ENCODE measurements at places on chromosomes 12 and 14. TPM values are rescaled to one million over a fixed set of nuclear protein-coding genes. Genes with fewer than 3 reads are reported as not detected.

- no peaks in the 10 kb centered on the region for H3K27me3 ChIP-seq
- H3K36me3 ChIP-seq: peaks cover 18% of the 10 kb centered on the region
- no peak overlapping the region for H3K27ac ChIP-seq
- H3K4me1 ChIP-seq: no peaks in the 10 kb centered on the region
Measured at GRCh38 chr12:27754795-27755194, 25.2 kb upstream of the KLHL42 start.

- no peaks in the 10 kb centered on the region for H3K27me3 ChIP-seq
- DNase-seq: no peak
- H3K36me3 ChIP-seq: no peaks in the 10 kb centered on the region
- H3K27ac ChIP-seq: no peak overlapping the region
- H3K4me3 ChIP-seq: no peak overlapping the region
Measured at GRCh38 chr12:79296871-79297270, 393.9 kb downstream of the PAWR start.

- DNase-seq: no peak
- H3K27me3 ChIP-seq: no peaks in the 10 kb centered on the region
- no peak overlapping the region for H3K27ac ChIP-seq
- H3K4me1 ChIP-seq: no peaks in the 10 kb centered on the region
- H3K4me3 ChIP-seq: no peak overlapping the region
- H3K36me3 ChIP-seq: no peaks in the 10 kb centered on the region
Measured at GRCh38 chr12:46771268-46771827, 54.4 kb downstream of the SLC38A4 start.

DNA sequence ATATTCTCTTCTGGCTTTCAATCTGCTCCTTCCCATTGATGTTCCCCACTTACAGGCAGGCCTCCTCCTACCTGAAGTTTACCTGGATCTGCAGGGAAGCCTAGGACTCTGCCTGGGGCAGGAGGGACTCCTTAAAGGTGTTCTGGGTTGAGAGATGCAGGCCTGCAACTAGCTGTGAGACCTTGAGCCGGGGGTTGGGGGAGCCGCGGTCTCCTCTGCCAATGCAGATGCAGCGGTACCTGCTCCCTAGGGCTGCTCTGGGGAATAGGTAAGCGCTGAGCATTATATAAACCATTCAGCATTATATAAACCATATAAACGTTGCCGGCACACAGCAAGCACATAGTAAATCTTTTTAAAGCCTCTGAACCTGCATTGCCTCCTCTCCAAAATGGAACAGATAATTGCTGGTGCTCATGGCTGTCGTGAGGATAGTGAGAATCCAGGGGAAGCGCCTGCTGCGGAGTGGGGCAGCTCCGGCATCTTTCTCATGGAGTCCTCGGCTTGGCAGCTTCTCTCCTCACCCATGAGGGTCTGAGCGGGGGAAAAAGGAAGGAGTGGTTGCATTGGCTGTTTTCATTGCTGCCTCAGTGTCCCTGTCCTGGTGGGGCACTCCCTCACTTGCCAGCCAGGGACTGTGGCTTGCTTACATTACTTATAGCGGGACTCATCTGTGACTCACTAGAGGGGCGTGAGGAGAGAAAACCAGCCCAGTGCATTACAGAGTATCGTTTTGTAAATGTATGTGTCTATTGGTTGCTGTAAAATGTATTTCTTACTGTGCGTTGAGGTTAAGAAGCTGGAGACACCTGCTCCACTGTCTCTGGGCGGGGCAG lies 12.5 kb upstream of the KRT80 start:
- H3K4me1 ChIP-seq: peaks cover 7% of the 10 kb centered on the region
- no peaks in the 10 kb centered on the region for H3K36me3 ChIP-seq
- H3K27ac ChIP-seq: no peak overlapping the region
- no peak overlapping the region for H3K4me3 ChIP-seq

The STAC3 gene
- total RNA-seq: 2.6 TPM

The PSME1 gene
- 479 TPM for total RNA-seq

DNA sequence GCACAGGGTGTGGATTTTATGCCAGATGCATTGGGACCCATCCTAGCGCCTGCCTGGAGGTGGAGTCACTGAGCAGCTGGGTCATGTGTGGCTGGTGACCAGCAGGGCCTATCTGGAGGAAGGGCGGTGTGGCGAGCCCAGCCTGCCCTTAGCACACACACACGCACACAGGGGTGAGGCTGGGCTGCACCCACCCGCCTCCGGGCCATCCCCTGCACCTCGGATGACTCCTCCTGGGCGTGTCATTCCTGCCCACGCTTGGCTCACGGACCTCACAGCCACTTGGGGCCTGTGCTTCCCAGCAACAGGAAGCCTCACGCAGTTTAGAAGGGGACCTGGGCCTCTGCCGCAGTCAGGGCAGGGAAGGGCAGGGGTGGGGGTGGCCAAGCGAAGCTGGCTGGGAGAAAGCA lies 36.2 kb upstream of the FZD10 start:
- H3K4me3 ChIP-seq: no peak overlapping the region
- DNase-seq: no peak
- peaks cover 6% of the 10 kb centered on the region for H3K27me3 ChIP-seq
- H3K27ac ChIP-seq: no peak overlapping the region

DNA sequence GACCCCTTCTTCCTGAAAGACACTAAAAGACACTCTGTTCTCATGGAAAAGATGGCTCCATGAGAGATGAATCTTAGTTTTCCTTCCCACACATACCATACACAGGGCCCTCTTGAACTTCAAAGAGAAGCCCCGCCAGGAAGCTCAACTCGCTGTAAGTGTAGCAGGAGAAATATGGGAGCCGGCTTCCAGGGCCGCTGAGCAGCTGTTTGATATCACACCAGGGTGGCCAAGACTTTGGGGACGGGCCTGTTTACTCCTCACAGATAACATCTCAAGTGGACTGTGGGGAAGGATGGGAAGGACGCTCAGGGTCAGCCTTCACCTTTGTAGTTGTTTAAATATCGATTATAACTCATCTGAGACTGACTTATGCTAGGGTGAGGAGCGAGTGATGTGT lies 235.5 kb upstream of the TBX3 start:
- H3K4me3 ChIP-seq: no peak overlapping the region
- no peak for DNase-seq
- H3K27me3 ChIP-seq: peaks cover 4% of the 10 kb centered on the region
- H3K4me1 ChIP-seq: no peaks in the 10 kb centered on the region

DNA sequence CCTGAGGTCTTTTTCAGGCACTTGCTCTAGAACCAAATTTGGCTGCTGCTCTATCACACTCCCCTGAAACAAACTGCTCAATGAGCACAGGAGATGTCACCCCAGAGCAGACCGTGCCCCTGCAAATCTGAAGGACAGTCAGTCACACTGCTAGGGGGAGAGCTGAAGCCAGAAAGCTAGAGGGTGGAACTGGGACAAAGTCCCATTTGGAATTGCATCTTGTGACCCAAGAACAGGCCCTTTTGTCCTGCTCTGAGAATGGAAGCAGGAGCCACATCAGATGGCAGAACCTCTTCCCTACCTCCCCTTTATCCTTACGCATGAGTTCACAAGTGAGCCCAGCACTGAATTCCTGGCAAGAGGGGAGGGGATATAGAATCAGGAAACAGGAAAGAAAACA lies 64.7 kb downstream of the MAP3K9 start:
- no peaks in the 10 kb centered on the region for H3K4me1 ChIP-seq
- H3K36me3 ChIP-seq: peaks cover 16% of the 10 kb centered on the region
- no peak overlapping the region for H3K4me3 ChIP-seq
- DNase-seq: no peak

GRCh38 chr14:45133683-45134050 lies 614 bp downstream of the FKBP3 start:
- H3K27ac ChIP-seq: peak overlapping the region; percentile 95
- H3K27me3 ChIP-seq: no peaks in the 10 kb centered on the region
- no peak for DNase-seq
- peak overlapping the region; percentile 99 for H3K4me3 ChIP-seq
- H3K36me3 ChIP-seq: peaks cover 3% of the 10 kb centered on the region
- H3K4me1 ChIP-seq: peaks cover 26% of the 10 kb centered on the region

The CMA1 gene
- total RNA-seq: 0.25 TPM

DNA sequence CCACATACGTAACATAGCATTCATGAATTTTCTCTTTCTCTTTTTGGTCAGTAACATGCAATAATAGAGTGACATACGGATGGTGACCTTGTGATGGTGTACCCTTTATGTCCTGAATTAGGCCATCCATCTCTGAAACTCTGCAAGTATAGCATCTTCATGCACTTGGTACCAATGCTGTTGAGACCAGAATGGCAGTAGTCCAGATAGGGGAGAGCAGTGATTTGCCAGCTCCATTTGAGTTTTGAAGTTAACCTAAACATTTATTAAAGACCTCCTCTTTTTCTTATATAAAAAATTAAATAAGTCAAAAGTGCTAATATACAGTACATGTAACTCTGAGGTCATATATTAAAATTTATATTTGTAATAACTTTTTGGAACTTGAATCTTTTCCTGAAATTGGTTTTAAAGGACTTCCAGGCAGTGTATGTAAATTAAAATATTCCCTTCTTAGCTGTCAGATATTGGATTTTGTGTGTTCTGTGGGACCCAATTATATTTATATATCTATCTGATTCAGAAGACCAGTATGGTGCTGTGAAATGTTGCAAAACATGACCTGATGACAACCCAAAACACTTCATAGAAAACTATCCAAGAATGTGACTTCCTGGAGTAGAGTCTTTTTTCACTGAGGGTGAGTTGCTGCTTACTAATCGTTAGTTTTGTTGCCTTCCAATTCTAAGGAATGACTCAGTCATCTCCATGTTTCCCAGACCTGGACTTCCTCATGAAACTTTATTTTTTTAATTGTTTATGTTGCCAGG lies 3.5 kb downstream of the ELK3 start:
- H3K27ac ChIP-seq: peak overlapping the region; percentile 95
- H3K36me3 ChIP-seq: peaks cover 14% of the 10 kb centered on the region
- no peak for DNase-seq
- peaks cover 56% of the 10 kb centered on the region for H3K4me1 ChIP-seq
- peak overlapping the region; percentile 48 for H3K4me3 ChIP-seq

- H3K36me3 ChIP-seq: no peaks in the 10 kb centered on the region
- peaks cover 40% of the 10 kb centered on the region for H3K27me3 ChIP-seq
- peak; percentile 71 for DNase-seq
- peak overlapping the region; percentile 62 for H3K4me3 ChIP-seq
Measured at GRCh38 chr14:103606963-103607668, 21.9 kb upstream of the KLC1 start.

DNA sequence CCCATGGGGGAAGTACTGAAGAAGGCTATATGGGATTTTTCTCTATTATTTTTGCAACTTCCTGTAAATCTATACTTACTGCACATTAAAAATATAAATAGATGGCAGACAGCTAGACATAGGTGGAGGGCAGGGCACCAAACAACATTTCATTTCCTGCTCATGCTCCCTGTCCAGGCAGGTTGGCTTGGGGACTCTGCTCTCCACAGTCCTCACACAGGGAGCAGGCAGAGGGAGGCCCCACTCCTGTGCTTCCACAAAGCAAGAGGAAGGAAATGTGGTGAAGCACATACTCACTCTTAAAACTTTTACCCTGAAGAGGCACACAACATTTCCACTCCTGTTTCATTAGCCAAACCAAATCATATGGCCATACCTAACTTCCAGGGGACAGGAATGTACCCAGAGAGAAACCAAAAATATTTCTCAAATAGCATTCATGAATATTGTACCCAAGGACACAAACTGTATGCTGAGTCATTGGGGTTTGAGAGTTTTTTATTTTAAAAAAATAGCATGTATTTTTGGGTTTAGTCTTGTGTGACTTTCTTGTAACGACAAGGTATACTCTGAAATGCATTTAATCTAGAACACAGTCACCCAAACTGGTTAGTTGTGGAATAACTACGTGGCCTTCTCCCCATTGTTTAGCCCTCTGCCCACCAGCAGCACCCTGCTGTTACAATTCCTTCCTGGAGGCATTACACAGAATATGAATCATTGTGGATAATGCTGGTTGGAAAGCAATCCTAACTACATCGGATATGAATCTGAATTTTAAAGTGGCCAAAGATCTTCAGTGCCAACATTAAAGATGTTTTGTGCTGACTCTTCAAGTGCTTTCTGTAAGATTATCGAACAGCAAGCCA lies 40.9 kb downstream of the RTN1 start:
- no peaks in the 10 kb centered on the region for H3K36me3 ChIP-seq
- no peak overlapping the region for H3K4me3 ChIP-seq
- H3K27ac ChIP-seq: no peak overlapping the region
- H3K4me1 ChIP-seq: no peaks in the 10 kb centered on the region
- peaks cover 26% of the 10 kb centered on the region for H3K27me3 ChIP-seq

The NOVA1 gene
- 0.28 TPM for total RNA-seq

The FGF6 gene
- not detected for total RNA-seq

GRCh38 chr12:28137414-28137813 lies 52.8 kb upstream of the CCDC91 start:
- H3K27ac ChIP-seq: no peak overlapping the region
- peaks cover 3% of the 10 kb centered on the region for H3K27me3 ChIP-seq
- DNase-seq: no peak

DNA sequence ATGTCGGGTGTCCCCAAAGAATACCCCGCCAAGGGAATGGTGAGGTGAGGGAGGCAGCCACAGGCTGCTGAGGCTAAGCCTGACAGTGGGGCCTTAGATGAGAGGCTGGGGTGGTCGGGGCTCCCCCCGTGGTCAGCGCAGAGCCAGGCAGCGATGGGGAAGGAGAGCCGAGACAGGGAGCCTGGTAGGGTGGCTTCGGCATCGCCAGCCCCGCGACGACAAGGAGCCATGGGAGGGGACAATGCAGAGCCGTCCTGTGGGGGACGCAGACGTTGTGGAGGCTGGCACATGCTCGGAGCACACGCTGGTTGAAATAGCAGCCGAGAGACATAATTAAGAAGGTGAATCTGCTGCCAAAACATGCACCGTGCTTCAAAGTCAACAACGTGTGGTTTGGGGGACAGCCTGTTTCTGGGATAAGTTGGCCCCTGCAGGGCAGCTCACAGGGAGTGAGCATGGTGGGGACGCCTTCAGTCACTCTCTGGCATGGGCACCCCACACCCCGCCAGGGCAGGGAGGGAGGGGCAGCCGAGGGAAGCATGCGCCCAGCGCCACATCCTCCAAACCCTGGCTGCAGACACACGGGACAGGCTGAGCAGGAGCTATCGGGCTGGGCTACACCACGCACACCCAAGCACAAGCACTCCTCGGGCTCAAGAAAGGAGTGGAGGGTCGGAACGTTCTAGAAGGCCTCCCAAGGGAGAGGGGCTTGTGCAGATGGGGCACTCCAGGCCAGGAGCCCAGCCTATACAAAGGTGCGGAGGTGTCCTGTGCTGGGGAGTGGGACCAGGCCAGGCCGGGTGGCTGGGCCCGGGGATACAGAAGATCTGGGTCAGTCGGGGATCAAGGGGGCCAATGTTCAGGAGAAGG lies 66.6 kb upstream of the C14orf180 start:
- no peak overlapping the region for H3K4me3 ChIP-seq
- DNase-seq: no peak
- no peaks in the 10 kb centered on the region for H3K4me1 ChIP-seq
- H3K27me3 ChIP-seq: peaks cover 5% of the 10 kb centered on the region
- no peaks in the 10 kb centered on the region for H3K36me3 ChIP-seq
